ENCODE measurements at places on chromosomes 4 and X. TPM values are rescaled to one million over a fixed set of nuclear protein-coding genes. Genes with fewer than 3 reads are reported as not detected.

Gene JAKMIP1
- not detected for total RNA-seq

Gene FGFRL1
- 5.7 TPM for total RNA-seq

Gene CCKAR
- not detected for total RNA-seq

Gene PNMA5
- total RNA-seq, result not detected

Gene NEUROG2
- total RNA-seq, result not detected

Gene EXOSC9
- total RNA-seq, result 26.1 TPM

Gene FMR1
- total RNA-seq, result 28.8 TPM

Gene UGT2A3
- not detected for total RNA-seq

Gene TRAM1L1
- 0.22 TPM for total RNA-seq

Gene CPLX1
- total RNA-seq, result 0.09 TPM

Gene BEX4
- total RNA-seq, result 31.6 TPM

Gene GABRB1
- not detected for total RNA-seq

Gene TGIF2LX
- total RNA-seq, result not detected

Gene NEIL3
- 1.9 TPM for total RNA-seq

Gene NIPAL1
- total RNA-seq, result 0.54 TPM

Gene COL4A6
- 0.95 TPM for total RNA-seq

Gene MAGEB3
- total RNA-seq, result not detected

Gene IL2RG
- total RNA-seq, result not detected

Gene GLUD2
- 0.43 TPM for total RNA-seq

Gene SSX2
- total RNA-seq, result not detected

Gene RASL11B
- not detected for total RNA-seq

Gene XPNPEP2
- not detected for total RNA-seq

Gene SHROOM2
- total RNA-seq, result 11.0 TPM

Gene LDOC1
- 3.8 TPM for total RNA-seq

Gene PASD1
- total RNA-seq, result not detected

Gene GUCY1A1
- 163 TPM for total RNA-seq

Gene POU3F4
- total RNA-seq, result not detected

Gene CSN1S1
- total RNA-seq, result not detected

Gene PNCK
- not detected for total RNA-seq

Gene UBL4A
- 32.6 TPM for total RNA-seq

Gene PROM1
- total RNA-seq, result 0.09 TPM

Gene YIPF7
- total RNA-seq, result 0.09 TPM

Gene DCAF8L2
- total RNA-seq, result not detected

Gene THOC2
- 41.8 TPM for total RNA-seq
